ENCODE measurements at places on chromosomes 11 and 22.

- no peak for DNase-seq
These were observed 1.7 kb upstream of the ABTB2 start for GRCh38 chr11:34359548-34359891.

DNA sequence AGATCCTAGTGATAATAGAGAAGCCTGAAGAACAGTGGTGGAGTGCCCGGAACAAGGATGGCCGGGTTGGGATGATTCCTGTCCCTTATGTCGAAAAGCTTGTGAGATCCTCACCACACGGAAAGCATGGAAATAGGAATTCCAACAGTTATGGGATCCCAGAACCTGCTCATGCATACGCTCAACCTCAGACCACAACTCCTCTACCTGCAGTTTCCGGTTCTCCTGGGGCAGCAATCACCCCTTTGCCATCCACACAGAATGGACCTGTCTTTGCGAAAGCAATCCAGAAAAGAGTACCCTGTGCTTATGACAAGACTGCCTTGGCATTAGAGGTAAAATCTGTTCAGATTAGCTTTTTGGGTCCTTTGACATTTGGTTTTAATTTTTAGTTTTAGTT lies 16.7 kb downstream of the CRKL start:
- no peak for DNase-seq

DNA sequence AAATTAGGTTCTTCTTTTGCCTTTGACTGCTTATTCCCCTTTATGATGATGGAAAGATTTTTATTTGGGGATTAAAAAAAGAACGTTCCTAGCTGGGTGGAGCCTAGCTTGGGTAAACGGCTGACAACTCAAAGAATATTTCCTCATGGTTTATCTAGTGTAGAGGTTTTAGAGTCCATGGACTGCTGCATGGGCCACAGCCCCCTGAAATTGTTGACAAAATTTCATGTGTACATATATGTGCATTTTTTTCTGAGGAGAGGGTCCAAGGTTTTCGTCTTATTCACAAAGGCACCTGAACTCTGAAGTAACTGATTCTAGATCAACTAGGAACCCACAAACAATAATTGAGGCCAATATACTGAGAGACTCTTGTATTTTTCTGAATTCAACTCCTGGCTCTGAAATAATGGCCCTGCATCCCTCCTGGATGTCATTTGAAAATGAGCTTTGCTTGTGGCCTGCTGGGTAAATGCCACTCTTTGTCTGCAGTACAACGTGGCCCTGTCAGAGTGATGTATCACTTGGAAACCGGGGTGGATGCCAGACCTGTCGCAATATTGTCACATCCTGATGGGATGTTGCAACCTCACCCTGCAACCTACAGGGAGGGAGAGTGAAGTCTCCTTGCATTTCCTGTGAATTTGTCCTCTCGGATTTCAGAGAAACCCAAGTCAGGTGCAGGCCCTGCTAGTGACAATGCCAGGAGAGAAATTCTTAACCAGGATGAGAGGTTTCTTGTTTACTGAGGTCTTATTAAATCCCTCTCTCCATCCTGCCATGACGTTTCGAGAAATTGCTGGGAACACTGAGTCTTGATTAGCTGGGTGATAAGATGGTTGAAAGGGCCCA lies 33.8 kb downstream of the EHF start:
- DNase-seq, result no peak

- DNase-seq, result no peak
These were observed 197.8 kb upstream of the MTNR1B start for GRCh38 chr11:92771701-92772100.

DNA sequence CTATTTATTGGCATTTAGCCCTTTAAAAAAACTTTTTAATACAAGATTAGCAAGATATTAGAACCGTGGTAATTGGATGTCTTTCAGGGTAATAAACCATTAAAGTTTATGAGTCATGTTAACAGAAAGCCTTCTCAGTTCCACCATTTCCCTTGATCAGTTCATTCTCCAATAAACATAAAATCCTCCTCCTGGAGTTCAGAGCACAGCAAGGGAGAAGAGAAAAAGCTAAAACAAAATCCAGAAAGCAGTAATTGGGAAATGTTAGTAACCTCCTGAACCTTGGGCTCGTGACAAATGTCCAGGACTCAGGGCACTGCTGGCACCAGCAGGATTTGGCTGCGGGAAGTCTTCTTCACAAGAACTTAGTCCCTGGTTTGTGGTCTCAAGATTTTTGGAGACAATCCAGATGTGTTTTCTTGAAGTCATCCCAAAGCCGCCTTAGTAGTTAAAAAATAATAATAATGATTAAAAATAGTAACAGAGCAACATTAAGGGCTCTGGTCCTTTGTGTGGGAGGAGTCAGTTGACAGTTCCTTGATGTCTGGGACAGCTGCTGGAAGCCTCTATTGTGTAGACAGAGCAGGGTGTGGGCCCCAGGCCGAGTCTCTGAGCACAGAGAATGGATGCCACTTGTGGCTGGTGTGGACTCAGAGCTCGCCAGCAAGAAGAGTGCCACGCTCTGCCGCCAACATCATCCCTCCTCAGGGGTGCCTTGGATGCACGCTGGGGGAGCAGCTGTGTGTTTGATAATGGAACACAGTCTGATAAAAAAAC lies 43.4 kb upstream of the PITPNB start:
- no peak for DNase-seq

DNA sequence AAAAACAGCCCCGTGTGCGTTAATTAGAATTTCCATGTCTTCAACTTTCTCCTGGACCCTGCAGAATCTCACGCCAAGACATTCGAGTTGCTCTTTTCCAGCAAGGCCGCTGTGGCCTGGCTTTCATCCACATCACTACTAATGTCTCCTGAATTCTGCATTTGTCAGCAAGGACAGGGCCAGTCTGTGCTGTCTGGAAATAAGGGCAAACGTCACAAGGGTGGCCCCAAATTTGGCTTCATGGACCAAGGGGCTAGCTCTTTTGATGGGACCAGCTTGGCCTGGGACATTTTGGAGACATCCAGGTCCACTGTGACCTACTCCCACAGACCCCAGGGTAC lies 33.4 kb downstream of the KCNQ1OT1 start:
- no peak for DNase-seq

DNA sequence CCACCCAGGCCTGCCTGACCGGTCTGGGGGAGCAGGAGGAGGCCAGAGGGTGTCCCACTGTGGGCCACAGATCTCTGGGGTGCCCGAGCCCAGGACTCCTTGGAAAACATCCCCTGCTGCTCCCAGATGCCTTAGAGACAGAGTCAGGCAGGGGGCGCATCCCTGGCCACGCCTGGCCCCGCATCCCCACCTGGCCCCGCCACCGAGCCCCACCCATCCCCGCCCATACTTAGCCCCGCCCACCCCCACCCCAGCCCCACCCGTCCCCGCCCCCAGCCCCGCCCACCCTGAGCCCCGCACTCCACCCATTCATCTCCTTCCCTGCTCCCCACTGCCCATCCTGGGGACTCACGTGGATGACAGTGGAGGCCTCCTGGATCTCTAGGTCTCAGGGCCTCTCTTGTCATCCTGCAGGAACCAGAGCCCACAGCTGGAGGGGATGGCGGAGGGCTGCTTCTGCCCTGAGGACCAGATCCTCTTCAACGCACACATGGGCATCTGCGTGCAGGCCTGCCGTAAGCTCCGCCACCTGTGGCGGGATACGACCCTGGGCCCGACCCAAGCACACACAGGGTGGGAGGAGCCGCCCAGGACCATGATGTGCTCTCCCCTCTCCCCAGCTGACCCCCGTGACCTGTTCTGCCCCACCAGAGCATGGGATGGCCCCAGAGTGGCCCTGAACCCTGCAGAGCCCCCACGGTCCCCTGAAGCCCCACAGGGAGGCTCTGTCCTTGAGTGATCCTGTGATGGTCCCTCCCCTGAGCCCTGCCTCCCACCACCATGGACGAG lies 33.6 kb downstream of the MUC5B start:
- no peak for DNase-seq

GRCh38 chr11:61793083-61793828 lies 545 bp downstream of the FEN1 start:
- no peak for DNase-seq

DNA sequence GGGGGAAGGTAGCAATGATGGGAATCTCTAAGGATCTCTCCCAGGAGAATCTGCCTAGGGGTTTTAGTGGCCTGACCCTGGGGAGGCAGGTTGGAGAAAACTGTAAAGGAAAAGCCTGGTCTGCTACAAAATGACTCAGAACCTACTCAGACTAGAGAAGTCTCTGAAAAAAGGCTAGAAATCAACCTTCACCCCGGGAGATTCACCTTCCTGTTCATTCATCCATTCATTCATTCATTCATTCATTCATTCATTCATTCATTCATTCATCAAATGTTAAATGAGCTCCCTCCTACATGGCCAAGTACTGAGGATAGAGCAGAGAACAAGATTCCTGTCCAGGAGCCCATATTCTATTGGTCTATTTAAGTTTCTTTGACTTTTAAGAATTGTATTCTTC lies 8.9 kb upstream of the ANKK1 start:
- DNase-seq, result no peak

GRCh38 chr11:31806186-31806927 lies 4.8 kb downstream of the PAX6 start:
- DNase-seq, result no peak

GRCh38 chr11:111472228-111472627 lies 40.0 kb downstream of the BTG4 start:
- DNase-seq, result no peak

- DNase-seq, result no peak
These were observed 199.8 kb upstream of the FAT3 start for GRCh38 chr11:92024788-92025187.

- no peak for DNase-seq
These were observed 79.5 kb downstream of the PDE2A start for GRCh38 chr11:72594493-72595291.

All from GM12891 (cell line).